WTC11 (cell line): ENCODE measurements at places on chromosomes 2 and 18. TPM values are rescaled to one million over a fixed set of nuclear protein-coding genes. Genes with fewer than 3 reads are reported as not detected.

- no peak for DNase-seq
Measured at GRCh38 chr18:76137216-76137615, 357.8 kb downstream of the ZNF516 start.

DNA sequence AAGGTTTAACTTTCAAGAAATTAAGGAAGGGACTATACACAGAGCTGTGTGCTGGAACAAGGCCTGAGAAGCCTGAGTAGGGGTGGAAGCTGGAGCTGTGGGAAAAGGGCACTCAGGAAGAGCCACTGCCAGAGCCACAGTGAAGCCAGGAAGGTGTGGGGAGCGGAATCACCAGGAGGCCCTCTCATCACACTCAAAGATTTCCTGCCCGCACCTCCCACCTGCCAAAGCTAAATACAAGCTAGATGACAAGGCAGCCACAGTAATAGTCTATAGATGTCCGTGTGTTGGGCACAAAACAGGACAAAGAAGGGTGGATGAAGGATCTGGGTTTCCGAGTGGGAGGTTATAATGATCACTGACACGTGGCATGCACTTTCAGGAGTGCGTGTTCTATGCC, 126.0 kb downstream of the ZNF532 start:
- DNase-seq: no peak

Gene MRO
- 0.71 to 2.1 TPM (median 1.1 TPM) in 3 replicates for total RNA-seq

Gene NAPG
- 24.2 to 28.7 TPM (median 25.8 TPM) in 3 replicates for total RNA-seq

GRCh38 chr2:47198985-47199451, 43.9 kb upstream of the STPG4 start:
- DNase-seq: no peak

DNA sequence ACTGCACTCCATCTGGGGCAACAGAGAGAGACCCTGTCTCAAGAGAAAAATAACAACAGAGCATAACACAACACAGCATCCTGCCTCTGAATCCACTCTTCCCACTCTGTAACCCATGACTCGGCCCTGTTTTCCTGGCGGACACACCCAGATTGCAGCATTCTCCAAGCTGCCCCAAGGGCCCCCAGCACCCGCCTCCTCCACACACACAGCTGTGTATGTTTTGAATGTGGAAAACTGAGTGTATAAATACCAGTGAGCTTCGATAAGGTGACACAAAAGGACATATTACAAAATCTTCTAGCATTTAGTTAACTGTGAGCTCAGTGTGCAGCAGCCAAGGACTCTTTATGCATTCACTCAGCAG, 13.0 kb downstream of the IMPA2 start:
- DNase-seq: no peak
